Stimulated activated CD4-positive, alpha-beta T cell treated with anti-CD3 and anti-CD28 coated beads, Interleukin-1b, Interleukin-23, amount 100 ng/mL, for 24 hours (primary cell): ENCODE measurements at places on chromosomes 2 and 18.

DNA sequence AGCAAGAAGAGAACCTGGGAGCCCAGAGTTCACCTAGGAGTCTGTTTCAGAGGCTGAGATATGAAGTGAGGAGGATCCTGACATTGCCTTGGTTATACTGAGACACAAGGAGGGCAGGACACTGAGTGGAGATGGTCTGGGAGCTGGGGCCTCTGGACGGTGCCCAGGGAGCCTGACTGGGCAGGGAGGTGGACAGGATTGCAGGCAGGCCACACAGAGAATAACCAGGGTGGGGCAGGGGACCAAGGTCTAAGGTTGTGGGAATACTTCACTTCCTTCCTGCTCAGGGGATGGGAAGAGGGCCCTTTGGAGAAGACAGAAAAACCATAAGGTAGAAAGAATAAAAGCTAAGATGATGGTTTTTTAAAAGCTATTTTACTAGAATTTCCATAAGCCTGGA, 18.7 kb downstream of the EDAR start:
- DNase-seq = no peak

DNA sequence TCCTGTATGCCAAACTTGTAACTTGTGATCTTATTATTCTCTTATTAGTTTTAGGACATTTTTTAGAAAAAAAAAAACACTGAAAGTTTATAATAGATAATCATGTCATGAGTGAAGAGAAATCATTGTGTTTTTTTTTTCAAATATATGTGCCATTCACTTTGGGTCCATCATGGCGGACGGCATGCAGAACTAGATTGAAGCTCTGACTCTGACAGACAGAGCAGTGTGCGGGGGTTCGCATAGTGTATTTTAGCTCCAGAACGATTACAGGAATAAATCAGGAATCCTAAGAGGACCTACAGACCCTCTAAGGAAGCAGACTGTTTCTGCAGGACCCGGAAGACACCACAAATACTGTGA, 484.4 kb upstream of the REG3G start:
- DNase-seq = no peak

DNA sequence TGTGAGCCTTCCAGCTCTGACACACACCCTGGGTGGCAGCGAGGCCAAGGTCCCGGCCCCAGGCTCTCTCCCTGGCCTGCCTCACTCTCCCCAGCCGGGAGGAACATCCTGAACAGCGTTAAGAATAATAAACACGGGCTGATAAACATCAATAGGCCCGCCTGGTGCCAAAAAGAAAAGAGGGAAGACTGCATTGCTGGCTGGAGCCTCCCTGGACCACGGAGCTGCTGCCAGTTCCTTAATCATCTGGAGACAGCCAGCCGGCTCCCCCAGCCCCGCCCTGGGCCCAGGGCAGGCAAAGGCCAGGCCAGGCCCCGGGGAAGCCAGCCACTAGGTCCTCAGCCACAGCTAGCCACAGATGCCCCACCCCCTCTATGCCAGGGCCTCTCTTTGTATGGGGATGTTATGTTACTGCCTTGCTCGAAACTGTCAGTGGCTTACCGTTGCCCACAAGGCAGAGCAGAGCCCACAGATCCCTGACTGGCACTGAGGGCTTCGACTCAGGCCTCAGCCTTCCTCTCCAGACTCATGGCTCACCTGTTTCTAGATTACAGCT, 293.7 kb downstream of the DYSF start:
- DNase-seq = no peak

DNA sequence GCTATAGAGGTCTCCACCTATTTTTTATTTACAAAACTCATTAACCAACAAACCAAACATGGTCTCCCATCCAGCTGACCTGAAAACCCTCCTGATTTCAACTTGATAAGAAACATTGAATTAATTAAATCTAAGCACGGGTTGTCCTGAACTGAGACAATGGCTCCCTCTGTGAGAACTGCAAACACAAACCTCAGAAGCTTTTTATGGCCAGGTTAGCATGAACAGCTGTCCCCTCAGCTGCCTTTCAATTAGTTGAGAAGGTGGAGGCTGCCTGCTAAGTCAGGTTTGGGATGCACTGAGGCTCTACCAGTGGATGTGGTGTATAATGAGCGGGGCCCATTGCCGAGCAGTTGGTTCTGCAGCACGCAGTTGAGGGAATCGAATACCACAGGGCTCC, 258.5 kb upstream of the DDX18 start:
- no peak for DNase-seq

- DNase-seq = no peak
These were observed 102.8 kb upstream of the CYP1B1 start for GRCh38 chr2:38178556-38179419.

GRCh38 chr2:37740164-37740739, 68.8 kb upstream of the CDC42EP3 start:
- DNase-seq = no peak

DNA sequence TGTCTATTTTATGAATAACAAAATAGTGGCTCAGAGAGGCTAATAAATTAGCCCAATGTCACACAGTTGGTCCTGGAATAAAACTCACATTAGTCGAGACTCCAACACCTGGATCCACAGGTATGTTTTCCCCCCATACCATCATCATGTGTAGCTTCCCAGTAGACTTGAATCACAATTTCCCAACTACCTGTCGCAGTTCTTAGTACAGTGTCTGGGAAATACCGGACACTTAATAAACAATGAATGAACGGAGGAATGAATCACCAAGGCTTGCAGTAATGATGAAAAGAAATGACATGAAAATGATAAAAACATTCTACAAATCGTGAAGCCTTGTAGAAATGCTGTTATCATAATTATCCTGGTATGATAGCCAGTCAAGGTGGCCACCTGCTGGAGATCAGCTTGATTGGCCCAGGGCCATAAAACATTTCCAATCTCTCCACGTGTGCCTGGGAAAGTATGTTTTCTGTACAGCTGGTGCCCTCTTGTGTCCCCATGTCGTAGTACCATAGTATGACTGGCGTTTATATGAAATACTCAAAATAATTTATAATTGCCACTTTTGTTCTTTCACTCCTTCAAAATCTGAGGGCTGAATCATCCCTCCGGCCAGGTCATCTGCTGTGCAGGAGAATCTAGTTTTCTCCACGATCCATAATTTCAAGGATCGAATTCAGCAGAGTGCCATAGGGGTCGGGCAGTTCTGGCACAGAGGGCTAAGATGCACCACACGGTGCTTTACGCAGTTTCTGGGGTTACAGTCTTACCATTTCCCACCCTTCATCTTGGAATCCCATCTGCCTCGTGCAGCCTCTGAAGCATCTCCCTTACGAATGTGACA, 95.4 kb downstream of the LAMA1 start:
- no peak for DNase-seq
